ENCODE measurements at places on chromosomes 13 and 19.

GRCh38 chr13:27415116-27415515 is 9.3 kb upstream of the GTF3A start:
- no peak for DNase-seq

DNA sequence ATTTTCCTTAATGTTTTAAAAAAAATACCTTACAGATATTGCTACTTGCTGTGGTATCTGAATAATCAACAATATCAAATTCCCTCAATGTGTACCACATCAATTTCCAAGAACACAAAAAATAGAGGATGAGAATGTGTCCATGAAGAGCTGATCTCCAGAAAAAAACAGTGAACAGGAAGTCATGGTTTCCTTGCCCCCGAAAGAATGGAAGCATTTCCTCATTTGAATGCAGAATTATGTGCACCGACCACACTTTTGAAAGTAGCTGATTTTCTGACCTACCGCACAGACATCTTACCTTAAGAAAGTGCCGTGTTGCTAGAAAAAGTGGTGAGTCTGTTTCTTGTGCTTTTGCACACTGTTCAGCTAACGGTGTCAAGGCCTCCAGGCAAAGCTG is 13.4 kb upstream of the EEF1AKMT1 start:
- no peak for DNase-seq

GRCh38 chr13:84294576-84294975 is 412.3 kb upstream of the SLITRK1 start:
- DNase-seq: no peak

DNA sequence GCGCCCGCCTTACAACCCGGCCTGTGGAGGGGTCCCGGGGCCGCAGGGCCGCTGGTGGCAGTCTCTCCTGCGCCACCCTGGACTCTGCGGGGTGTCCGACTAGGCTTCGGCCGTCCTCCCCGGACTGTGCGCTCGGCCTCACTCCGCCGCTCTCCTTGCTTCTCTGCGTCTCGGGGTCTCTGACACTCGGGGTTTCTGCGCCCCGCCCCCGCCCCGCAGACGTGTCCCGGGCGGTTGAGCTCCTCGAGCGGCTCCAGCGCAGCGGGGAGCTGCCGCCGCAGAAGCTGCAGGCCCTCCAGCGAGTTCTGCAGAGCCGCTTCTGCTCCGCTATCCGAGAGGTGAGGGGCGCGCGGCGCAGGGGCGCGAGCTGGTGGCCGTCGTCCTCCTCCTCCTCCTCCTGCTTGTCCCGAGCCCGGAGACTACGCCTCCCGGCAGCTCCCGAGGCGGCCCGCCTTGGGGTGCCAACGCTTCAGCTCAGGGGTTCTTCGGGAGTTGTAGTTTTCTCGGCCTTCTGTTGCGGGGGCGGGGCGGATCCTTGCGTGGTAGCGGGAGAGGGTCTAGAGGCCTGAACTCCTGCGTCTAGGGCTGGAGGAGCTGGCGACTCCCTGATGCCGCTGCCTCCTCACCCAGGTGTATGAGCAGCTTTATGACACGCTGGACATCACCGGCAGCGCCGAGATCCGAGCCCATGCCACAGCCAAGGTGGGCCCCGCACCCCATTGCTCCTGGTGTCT is 627 bp downstream of the LIN7B start:
- DNase-seq: peak; percentile 37

DNA sequence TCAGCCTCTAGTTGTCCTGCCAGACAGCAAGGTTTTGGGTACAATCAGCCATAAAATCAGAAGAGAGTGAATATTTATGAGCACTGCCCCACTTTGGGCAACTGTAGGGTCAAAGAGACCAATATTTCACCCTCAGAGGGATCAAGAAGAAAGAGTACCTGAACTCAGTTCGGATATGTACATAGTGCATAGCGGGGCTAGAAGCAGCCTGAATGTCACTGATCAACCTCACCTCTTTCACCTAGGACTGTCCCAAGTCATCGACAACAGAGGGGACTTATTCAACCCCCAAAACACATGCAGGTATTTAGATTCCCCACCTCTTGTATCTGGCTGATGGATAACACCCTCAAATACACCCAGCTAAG is 446.9 kb downstream of the COG6 start:
- no peak for DNase-seq

GRCh38 chr19:42450314-42450934 is 7.7 kb upstream of the CXCL17 start:
- peak; percentile 48 for DNase-seq

DNA sequence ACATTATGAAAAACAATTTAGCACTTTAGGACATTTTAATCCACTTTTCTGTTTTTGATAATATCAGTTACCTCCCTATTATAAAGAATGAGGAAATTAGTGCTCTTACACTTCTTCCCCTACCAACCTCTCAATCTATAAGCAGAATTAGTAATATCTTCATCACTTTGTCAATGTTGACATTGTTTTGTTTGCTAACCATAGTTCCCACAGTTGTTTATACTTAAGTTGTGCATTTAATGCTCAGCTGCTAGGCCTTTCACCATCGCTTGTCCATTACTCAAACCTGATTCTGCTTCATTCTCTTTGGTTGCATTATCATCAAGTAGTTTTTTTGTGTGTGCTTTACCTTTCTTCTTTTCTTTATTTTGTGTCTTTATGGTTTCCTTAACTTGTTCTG is 132.1 kb downstream of the CDK8 start:
- no peak for DNase-seq

- DNase-seq: no peak
These were observed 229.2 kb downstream of the TUBA3C start for GRCh38 chr13:18952225-18953016.

All from stimulated activated CD4-positive, alpha-beta T cell treated with anti-CD3 and anti-CD28 coated beads, Interleukin-12 subunit alpha, Interleukin-12 subunit beta, amount 100 ng/mL, for 48 hours (primary cell).